ENCODE measurements at places on chromosomes 16 and 17.

- no peak for DNase-seq
These were observed 32.1 kb downstream of the C17orf67 start for GRCh38 chr17:56801459-56802178.

DNA sequence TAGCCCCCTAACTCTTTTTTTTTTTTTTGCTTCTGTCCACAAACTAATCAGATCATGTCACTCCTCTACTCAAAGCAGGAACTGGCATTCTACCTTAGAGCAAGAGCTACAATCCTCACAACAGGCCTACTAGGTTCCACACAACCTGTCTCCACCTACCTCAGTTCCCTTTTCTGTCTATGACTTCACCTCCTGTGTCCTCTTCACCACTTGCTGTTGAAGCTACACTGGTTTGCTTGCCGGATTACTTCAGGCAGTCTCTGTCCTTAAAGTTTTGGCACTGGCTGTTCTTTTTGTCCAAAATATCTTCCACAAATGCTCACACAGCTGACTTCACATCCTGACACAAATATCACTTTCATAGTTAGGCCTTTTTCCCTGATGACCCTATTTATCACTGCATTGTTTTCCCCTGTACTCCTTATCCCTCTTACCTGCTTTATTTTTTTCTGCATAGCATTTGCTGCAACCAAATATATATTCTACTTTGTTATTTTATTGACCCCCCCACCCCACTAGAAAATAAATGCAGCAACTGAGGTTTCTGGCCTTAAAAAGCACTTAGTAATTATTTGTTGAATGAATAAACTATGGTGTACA is 72.0 kb downstream of the KANSL1 start:
- DNase-seq: no peak

- peak; percentile 54 for DNase-seq
These were observed 78.4 kb downstream of the CNGB1 start for GRCh38 chr16:57892447-57893096.

DNA sequence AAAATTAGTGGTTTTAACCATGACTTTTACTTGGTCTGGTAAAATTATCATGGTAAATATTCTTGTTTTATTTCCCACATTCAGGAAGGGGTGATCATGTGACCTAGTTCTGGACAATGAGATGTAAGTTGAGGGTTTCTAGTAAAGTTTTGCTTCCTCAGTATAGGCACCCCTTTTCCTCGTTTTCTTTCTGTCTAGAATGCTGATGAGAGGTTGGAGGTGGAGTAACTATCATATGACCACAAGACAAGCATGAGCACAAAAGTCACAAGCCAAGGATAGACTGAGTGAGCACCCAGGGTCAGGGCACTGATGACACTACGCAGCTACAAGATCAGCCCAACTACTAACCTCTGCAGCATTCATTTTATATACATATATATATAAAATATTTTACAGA is 53.9 kb downstream of the MYO1D start:
- DNase-seq: peak; percentile 39
